Thoracic aorta endothelial cell (primary cell): ENCODE measurements at places on chromosomes 2 and 18. TPM values are rescaled to one million over a fixed set of nuclear protein-coding genes. Genes with fewer than 3 reads are reported as not detected.

Gene ARPC2
- total RNA-seq = 541 and 551 TPM in 2 replicates

Gene CSRNP3
- under 0.01 TPM in 1 of 2 replicates, not detected in the other for total RNA-seq

Gene CHPF
- total RNA-seq = 0.22 and 0.40 TPM in 2 replicates

Gene CYP27A1
- 4.1 and 6.4 TPM in 2 replicates for total RNA-seq

Gene MAP3K19
- not detected in 2 replicates for total RNA-seq

Gene CYTIP
- total RNA-seq = 0.13 TPM in 1 of 2 replicates, not detected in the other

Gene LDLRAD4
- 1.1 and 1.6 TPM in 2 replicates for total RNA-seq

Gene SULT1C4
- total RNA-seq = 4.7 and 8.0 TPM in 2 replicates

Gene QPCT
- 15.2 and 43.1 TPM in 2 replicates for total RNA-seq

Gene CFC1
- total RNA-seq = not detected in 2 replicates

Gene CD8B
- total RNA-seq = not detected in 2 replicates

Gene AMER3
- not detected in 2 replicates for total RNA-seq

Gene LONRF2
- under 0.01 TPM in 1 of 2 replicates, not detected in the other for total RNA-seq

Gene ELOA2
- total RNA-seq = not detected in 2 replicates

Gene RIT2
- not detected in 2 replicates for total RNA-seq

Gene TMEM198
- not detected in 2 replicates for total RNA-seq

Gene ASXL3
- total RNA-seq = 0.14 and 0.66 TPM in 2 replicates

Gene CNRIP1
- 67.6 and 77.0 TPM in 2 replicates for total RNA-seq

Gene OTOS
- not detected in 2 replicates for total RNA-seq

Gene IL36B
- total RNA-seq = not detected in 2 replicates

Gene B3GNT7
- total RNA-seq = 0.13 and 0.50 TPM in 2 replicates

Gene LTBP1
- total RNA-seq = 9.5 and 72.7 TPM in 2 replicates

Gene XIRP2
- total RNA-seq = under 0.01 and 0.14 TPM in 2 replicates

Gene PLGLB2
- 1.5 and 2.7 TPM in 2 replicates for total RNA-seq

Gene KIF1A
- total RNA-seq = not detected in 2 replicates

Gene FBXO41
- 0.66 and 1.7 TPM in 2 replicates for total RNA-seq

Gene TEKT4
- not detected in 2 replicates for total RNA-seq

Gene UGT1A1
- total RNA-seq = not detected in 2 replicates

Gene KHK
- 2.4 and 3.4 TPM in 2 replicates for total RNA-seq

Gene UPP2
- not detected in 2 replicates for total RNA-seq

Gene IL1B
- not detected in 2 replicates for total RNA-seq

Gene GAL3ST2
- total RNA-seq = not detected in 2 replicates

Gene MC5R
- not detected in 2 replicates for total RNA-seq

Gene CPSF3
- total RNA-seq = 83.9 and 95.3 TPM in 2 replicates

Gene COL5A2
- total RNA-seq = 81.4 and 156 TPM in 2 replicates

Gene RHOB
- total RNA-seq = 522 and 664 TPM in 2 replicates

Gene HSBP1L1
- 1.2 and 3.4 TPM in 2 replicates for total RNA-seq

Gene GALR1
- total RNA-seq = not detected in 2 replicates
